ENCODE measurements at places on chromosomes 1 and 21.

GRCh38 chr1:177525176-177525575, 354.4 kb downstream of the BRINP2 start:
- no peak for DNase-seq

GRCh38 chr1:33420870-33421775, 9.8 kb downstream of the PHC2 start:
- no peak for DNase-seq

GRCh38 chr1:14740016-14740415, 141.5 kb downstream of the KAZN start:
- DNase-seq: no peak

DNA sequence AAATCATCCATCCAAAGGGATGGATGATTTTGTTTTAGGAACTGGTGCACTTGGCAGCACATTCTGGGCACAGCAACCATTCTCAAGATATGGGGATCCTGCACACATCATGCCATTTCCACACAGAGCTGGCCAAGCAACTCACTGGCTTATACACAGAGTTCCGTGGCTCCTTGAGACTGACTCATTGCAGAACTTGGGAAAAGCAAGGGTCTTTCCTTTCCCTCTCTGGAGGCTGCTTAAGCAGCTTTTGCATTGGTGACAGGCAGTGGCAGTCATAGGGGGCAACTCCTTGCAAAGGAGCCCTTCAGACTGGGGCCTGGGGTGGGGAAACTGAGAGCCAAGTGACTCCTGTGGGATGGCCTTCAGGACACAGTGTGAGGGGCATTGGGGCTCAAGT, 1.9 kb upstream of the MAD2L2 start:
- no peak for DNase-seq

DNA sequence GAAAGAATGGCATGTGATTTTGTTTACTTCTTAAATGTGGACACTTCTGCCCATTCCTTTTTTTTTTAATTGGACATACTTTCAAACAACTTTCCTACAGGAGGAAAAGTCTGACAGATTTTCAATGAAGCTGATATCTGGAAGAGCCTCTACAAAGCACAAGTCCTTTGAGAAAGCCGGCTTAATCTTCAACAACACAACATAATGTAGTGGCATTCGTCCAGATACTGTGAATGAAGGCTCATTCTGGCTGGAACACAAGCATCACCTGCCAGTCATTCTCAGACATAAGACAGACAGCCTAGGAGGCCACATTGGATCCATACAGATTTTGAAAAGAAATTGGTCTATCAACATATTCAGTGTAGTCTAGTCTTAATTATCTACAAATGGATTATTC, 4.9 kb downstream of the OTUD7B start:
- DNase-seq: no peak

DNA sequence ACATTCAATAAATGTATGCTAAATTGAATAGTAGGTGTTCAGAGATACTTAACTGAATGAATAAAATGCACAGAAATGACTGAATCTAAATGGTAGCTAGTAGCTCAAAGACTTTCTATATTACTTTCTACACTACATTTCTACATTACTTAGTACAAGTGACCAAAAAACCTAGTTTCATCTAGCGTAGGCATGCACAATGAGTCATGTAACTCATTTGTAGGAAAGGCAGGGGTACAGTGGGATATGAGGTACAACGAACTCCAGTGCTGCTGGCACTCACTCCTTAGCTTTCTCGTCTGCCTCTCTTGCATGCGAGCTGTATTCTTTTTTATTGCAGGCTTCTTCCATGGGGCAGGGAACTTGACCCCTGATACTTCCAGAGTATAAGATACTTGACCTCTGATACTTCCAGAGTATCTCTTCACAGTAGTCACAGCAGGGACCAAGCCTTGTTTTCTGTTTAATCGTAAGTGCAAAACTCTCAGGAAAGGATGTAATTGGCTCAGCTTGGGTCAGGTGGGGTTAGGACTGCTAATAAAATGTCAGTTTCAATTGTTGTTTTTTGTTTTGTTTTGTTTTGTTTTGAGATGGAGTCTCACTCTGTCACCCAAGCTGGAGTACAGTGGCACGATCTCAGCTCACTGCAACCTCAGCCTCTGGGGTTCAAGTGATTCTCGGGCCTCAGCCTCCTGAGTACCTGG, 4.9 kb upstream of the ATP2B4 start:
- DNase-seq: no peak

DNA sequence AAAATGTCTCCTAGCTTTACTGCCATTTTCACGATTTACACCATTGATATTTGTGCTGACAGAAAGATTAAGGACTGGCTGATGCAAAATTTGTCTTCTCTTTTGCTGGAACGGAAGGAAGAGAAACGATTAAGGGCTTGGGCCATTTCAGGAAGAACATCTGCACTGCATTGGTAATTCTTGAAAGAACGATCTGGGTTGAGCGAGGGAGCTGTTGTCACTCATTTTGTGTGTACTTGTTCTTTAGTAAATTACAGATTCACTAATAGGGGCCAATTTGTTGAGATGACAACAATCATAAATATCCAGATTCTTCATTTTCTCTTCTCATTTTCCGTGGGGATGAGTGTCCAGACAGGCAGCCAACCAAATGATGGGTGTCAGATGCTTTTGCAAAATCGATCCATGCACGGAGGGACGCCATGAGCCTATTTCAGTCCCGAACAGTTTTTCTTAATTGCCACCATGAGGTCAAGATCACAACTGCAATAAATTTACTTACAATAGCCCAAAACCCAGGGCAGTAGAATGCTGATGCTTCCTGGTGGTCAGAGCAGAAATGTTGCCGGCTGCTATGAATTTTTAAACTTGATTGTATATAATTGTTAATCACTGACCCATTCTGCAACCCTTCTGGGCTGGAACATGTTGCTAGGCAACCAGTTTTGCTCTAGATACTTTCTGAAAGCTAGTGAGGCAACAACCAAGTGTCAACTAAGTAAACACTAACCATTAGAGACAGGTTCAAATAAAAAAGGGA, 132.4 kb upstream of the TIAM1 start:
- no peak for DNase-seq
